Activated T-cell treated with anti-CD3 and anti-CD28 coated beads for 24 hours (primary cell): ENCODE measurements at places on chromosomes 2 and 18.

DNA sequence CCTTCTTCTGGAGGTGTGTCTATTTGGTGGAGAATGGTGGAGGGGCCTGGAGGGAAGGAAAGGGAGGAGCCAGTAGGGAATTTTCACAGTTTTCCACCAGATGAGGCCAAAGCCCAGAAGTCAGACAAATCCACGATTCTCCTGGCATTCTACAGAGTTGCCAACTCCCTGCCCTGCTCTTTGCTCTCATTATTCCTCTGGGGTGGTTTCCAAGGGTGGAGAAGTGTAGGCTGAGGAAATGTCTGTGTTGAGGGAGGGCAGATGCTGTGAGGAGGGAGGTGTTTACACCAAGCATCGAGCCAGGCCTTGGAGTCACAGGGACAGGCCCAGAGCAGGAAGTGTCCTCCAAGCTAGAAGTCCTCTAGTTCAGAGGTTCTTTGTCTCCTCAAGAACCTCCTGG is 124.1 kb upstream of the LGALSL start:
- no peak for DNase-seq

DNA sequence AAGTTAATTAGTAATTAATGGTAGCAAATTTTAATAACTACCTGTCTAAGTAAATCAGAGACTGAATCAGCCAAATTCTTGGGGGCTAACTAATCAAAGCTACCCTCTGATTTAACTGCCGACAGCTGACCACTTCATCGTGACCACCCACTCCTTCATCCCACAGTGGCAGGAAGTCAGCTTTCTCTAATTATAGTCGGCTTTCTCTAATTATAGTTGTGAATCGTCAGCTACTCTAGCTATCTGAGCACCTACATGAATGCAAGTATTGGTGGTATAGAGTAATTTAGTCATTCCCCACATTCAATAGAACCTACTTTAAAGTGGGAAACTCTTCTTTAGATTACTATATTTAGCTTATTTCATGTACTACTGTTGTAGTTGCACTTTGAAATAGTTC is 185.5 kb downstream of the PTGR3 start:
- DNase-seq, result no peak

DNA sequence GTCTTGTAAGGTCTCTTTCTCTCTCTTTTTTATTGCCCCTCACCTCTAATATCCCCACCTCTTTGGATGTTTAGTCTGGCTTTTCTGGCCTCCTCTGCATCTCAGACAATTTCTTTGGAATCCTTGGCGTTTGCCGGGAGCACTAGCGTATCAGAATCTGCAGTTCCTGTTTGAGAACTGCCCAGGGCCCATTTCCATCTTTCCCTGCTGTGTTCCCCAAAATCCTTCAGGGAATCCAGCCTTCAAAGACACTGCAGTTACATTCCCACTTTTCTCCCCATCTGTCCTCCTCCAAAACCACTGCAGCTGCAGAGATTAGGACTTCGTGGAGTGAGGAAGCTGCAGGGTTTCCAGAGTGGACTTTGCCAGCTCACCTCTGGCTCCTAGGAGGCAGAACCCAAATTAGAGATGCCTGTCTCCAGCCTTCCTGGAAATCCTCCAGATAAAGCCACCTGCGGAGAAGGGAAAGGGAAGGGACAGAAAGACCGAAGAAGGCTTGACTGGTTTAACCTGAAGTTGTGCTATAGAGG is 2.7 kb downstream of the VSNL1 start:
- DNase-seq, result no peak

DNA sequence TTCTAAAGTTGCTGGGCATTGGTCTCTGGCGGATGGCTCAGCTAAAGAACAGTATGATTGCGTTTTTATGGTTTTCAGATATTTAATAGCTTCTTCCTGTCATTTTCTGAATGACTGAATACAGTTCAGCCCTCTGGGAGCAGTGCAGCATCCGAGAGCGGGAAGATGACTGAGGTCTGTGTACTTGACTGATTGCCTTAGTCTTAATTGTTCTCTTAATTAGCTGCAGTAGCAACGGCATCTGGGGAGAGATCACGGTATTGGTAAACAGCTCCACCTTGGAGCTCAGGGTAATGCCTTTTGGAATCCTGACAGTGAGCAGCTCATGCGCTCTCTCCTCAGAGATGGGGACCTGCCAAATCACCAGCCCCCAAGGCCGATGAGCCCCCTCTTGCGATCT is 481.4 kb upstream of the SPRED2 start:
- no peak for DNase-seq

DNA sequence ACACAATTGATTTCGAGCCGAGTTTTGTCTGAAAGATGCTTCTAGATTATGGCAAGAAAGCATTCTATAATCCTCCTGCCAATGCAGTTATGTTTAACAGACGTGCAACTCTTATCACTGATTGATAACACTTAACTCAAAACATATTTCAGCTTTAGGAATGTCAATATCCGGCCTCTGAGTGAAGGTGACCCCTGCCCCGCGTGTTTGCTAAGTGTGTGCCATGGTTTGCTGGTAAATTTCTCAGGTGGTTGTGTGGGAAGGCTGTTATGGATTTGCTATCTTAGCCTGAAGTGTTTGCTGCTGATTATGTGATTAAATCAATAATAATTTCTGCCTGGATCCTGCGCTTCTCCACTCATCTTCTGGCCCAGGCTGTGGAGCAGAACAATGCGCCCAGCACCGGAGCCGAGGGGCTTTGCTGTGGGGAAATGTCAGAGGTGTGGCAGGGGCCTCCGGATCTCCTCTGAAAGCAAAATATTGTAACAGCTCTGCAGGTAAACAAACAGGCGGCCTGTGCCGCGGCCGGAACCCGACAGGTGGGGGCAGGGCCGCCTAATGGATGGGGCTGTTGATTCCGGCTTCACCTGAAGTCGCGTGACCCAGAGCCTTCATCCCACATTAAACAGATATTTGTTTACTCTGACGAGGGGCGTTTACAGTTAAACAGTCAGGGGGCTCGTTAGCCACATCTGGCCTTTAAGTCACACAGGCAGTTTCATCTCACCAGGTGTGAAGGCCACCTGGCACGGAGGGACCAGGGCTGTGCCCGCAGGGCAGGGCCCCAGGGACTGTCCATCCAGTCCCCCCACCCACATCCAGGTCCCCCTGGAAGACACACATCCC is 210.7 kb upstream of the SALL3 start:
- DNase-seq, result no peak

DNA sequence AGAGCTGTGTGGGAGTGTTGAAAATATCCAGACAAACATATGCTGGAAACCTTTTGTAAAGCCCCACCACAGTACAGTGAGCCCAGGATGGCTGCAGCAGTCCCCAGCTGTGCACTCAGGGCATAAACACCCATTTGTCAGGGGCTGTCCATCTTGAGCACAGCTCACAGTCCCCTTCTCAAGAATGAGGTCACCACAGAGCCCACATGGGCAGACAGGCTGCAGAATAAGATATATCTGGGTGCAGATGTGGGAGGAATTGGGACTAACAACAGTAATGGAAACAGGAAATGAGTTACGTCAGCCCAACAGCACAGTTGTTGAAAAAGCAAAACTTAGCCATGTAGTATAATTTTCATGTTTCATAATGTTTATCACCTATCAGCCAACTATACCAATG is 219.6 kb downstream of the ETAA1 start:
- DNase-seq, result no peak

GRCh38 chr2:16189029-16189835 is 248.9 kb downstream of the MYCN start:
- no peak for DNase-seq

DNA sequence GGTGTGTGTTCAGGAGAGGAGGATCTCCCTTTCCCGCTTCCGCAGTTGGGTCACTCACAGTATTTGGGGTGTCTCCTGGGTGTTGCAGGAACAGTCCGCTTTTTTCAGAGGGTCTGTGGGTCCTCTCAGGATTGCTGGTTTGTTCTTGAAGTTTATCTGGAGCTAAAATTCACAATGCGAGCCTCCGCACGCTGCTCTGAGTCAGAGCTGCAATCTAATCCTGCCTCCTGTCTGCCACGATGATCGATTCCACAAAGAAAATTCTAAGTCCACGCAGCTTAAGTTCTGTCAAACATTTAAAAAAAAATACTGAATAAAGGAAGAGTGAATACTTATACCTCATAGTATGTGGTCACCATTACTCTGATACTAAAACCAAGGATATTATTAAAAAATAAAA is 76.5 kb downstream of the RAD51AP2 start:
- DNase-seq, result no peak

- DNase-seq, result no peak
Measured at GRCh38 chr2:166725927-166726924, 162.1 kb upstream of the XIRP2 start.

GRCh38 chr2:144198116-144198515 is 321.8 kb downstream of the ZEB2 start:
- no peak for DNase-seq

DNA sequence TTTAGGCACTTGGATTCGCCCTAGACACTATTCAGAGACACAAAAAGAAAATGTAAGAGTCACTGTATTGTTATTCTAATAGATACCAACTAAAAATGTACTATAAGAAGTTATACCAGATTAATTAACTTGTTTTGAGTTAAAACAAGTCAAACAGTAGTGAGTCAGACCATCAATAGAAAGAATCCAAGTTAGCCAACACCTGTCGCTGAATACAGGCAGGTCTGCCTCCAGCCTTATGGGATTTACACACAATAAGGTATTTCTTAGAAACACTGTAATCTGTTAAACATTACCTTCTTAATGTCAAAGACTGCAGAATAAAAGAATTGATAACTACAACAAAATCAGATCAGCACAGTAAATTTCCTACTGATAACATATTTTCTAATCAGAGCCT is 181.4 kb downstream of the DYM start:
- no peak for DNase-seq

DNA sequence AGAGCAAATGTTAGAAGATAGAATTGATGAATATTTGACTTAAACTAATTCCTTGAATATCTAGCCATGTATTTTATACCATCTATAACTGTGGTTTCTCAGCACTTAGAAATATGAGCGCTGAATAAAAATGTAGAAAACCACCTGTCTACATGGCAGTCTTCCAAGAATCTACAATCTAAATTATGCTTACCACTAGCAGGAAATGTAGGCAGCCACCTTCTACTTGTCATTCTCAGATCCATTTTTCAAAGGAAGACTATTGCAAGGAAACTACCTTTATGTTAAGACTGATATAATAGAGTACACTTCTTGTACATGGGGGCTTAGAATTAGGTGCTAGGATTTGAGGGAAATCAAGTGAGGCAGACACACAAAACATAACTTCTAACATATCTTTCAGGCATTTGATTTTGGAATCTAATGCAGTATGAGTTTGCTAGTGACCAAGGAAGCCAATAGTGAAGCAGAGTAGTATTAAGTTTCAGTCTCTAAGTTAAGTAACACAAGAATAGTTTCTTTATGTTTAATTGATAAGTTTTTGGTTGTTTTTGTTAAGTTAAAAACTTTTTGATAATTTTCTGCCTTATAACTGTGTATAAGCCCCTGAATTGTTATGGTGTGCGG is 175.9 kb upstream of the ITGA4 start:
- no peak for DNase-seq

- no peak for DNase-seq
Measured at GRCh38 chr2:234002281-234002680, 48.2 kb upstream of the SPP2 start.

- no peak for DNase-seq
Measured at GRCh38 chr2:178700922-178701342, 106.3 kb downstream of the TTN start.

- DNase-seq, result no peak
Measured at GRCh38 chr2:231644426-231644825, 51.8 kb downstream of the TEX44 start.

GRCh38 chr18:35463050-35463449 is 34.7 kb downstream of the INO80C start:
- no peak for DNase-seq

DNA sequence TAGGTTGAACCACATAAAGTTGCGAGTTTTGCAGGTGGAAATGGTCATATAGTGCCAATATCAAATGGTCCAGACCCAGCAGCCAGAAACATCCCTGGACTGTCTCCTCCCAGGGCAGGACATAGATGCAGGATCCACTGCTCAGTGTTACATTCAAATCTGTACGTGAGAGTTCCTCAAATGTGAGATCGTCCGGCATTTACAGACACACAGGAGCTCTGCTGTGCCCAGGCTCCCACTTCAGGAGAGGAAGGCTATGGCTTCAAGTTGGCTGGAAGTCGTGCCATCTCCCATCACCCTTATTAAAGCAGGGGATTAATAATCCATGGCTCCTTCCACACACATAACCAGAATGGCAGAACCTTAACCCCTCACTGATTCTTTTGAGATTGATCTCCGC is 688.2 kb upstream of the HS6ST1 start:
- no peak for DNase-seq

DNA sequence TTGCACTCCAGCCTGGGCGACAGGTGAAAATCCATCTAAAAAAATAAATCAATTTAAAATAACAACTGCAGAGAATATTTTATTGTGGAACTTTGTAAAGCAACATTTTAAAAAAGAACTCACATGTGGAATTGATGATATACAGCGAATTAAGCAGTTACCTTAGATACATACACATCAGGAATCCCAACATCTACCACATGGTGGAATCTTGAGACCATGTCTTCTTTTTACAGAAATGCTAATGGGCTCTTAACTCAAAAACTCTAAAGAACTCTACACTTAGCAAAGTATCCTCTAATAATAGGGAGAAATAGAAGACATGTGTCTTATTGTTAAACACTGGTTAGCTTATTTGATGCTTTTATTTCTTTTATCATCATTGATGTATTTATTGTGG is 373.6 kb downstream of the CDH7 start:
- no peak for DNase-seq

DNA sequence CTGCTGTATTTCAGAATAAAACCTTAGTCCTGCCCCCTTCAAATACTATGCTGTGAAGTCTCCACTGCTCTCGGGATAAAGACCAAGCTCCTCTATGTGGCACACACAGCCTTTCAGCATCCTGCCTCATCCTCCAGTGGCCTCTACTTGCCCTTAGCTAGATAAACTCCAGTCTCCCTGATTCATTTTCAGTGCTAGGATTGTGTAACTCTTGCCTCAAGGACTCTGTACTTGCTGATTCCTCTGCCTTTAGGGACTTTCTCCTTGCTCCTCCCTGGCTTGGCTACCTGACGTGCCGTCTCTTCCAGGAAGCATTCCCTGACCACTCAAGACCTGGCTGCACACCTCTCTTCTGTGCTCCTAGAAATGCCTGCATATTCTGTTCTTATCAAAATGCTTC is 416.7 kb downstream of the MTX2 start:
- DNase-seq, result no peak

DNA sequence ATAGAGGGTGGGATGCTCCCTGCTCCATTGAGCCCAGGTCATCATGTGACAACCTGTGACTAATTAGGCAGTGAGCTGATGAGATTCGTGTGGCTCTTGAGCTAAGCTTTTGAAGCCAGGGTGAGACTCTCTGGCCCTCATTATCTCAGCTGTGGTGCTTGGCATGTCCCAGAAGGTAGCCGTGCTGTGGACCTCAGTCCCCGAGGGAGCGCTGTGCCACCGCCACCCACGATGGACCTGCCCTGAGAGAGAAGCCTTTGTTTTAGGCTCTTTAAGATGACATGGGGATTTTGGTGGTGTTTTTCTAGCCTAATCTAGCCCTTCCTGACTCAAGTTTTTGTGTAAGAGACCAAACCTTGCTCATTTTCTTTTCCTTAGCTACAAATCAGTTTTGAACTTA is 66.4 kb downstream of the NEDD4L start:
- no peak for DNase-seq

- no peak for DNase-seq
Measured at GRCh38 chr18:5669585-5669984, 125.8 kb upstream of the EPB41L3 start.
